ENCODE measurements at places on chromosomes 7 and 10.

DNA sequence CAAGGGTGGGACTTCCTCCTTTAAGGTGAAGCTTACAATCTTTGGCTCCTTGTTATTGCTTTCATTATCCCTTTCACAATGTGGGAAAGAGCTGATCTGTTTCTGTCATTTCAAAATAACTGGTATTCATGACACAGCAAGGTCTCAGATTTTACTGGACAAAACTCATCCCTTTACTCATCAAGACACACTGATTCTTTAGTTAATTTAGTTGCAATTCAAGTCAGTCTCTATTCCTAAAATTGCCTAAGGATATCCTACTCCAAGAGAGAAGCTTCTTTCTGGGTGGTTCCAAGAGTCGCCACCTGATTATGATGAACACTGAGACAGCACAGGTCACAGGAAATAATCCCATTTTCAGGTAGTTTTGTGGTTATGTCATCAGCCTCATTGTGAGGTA lies 5.8 kb upstream of the PNLIPRP3 start:
- DNase-seq, result no peak

- DNase-seq, result no peak
These were observed 1272.8 kb downstream of the TYW1 start for GRCh38 chr7:68269405-68269804.

DNA sequence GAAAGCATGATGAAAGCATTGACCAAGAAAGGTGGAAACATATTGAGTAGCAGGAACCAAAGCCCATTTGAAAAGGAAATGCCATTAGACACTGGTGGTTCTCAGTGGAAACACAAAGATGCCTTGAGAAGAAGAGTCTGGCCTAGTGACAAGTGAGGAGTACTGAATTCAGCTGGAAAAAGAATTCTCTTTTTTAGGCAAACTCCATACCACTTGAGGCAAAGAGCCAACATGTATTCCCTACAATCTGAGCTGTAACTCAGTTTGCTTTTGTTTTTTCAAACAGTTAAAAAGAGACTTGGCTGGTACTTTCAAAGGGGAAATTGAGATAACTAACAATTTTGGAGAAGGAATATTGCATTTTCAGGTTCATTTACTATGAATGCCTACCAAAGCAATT lies 624.0 kb downstream of the NRG3 start:
- no peak for DNase-seq

DNA sequence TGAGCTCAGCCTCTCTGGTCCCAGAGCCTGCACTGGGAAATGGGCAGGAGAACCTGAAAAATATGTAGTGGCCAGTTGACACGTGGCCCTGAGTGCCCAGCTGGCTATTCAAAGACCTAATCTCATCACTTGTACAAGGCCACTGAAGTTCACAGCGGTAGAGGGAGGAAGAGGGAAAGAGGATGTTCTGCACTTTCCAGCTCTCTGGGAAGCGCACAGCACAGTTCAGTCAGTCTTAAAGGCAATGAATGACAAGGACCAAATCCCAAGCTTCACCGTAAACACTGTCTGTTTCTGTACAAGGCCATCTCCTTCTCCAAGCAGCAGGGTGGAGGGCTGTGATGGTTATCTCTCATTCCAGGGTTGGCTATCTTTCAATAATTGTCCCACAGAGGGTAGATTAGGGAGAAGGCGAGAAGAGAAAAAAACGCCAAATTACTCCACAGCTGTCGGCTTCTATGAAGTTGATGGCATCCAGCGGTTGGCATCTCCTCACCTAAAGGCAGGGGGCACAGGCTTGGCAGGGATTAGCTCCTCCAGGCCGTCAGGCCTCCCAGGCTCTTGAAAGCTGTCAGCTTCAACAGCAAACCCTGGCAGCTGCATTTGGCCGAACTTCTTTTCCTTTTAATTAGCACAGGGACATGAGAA lies 10.6 kb downstream of the SFMBT2 start:
- no peak for DNase-seq

- no peak for DNase-seq
These were observed 78.8 kb downstream of the SGMS1 start for GRCh38 chr10:50544857-50545429.

DNA sequence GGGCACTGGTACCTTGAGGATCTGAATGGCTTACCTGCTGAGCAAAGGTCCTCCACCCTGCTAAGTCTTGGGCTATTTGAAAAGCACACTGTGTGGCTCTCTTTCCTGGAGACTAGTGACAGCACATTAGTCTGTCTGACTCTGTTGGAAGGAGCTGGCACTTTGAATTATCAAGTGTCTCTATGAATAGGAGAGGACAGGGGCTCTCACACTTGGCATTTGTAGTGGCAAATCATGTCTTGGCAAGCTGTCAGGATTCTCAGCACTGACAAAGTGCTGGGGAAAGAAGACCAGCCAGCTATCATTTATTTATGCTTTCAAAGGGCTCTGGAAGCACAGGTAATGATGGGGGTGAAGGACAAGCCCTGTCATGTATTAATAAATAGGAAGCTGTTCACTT lies 62.8 kb downstream of the MTPN start:
- no peak for DNase-seq

DNA sequence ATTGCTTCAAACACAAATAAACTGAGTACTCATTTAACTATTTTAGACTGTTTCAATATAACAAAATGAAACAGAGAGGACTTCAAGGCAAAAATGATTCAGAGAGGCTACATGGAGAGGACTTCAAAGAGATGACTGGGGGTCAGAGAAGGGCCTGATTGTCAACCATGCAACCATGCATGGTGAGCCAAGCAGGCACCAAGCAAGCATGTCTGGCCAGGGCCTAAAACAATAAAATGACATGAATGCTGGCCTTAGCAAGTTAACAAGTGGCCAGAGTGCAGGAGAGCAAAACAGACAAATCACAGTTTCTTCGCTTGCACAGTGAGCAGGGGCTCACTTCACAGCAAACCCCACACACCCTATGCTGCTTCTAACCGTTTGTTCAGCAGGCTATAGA lies 356.5 kb upstream of the MTPN start:
- DNase-seq, result no peak

DNA sequence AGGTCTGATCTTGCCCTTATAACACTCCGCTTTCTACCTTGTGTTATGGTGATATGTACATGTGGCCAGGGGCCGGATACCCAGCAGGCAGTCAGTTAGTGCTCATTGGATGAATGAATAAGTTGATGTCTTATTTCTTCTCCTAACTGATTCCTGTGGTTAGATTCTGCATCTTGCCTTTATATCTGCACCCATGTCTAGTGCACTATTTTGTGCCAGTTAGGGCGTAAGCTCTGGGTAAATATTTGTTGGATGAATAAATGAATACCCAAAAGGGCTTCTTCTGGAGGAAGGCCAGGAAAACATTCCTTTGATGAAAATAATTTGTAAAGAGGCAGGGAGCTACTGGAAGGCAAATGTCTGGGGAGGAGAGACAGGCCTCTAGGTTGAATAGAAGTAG lies 148.2 kb downstream of the CHN2 start:
- DNase-seq, result no peak

- no peak for DNase-seq
These were observed 31.2 kb downstream of the SEC61A2 start for GRCh38 chr10:12160664-12161063.

- no peak for DNase-seq
These were observed 4.0 kb downstream of the MORN4 start for GRCh38 chr10:97629289-97629688.

- DNase-seq, result no peak
These were observed 19.4 kb downstream of the MCM10 start for GRCh38 chr10:13180788-13181187.

GRCh38 chr10:96188916-96189315 lies 58.8 kb downstream of the ZNF518A start:
- DNase-seq, result no peak

DNA sequence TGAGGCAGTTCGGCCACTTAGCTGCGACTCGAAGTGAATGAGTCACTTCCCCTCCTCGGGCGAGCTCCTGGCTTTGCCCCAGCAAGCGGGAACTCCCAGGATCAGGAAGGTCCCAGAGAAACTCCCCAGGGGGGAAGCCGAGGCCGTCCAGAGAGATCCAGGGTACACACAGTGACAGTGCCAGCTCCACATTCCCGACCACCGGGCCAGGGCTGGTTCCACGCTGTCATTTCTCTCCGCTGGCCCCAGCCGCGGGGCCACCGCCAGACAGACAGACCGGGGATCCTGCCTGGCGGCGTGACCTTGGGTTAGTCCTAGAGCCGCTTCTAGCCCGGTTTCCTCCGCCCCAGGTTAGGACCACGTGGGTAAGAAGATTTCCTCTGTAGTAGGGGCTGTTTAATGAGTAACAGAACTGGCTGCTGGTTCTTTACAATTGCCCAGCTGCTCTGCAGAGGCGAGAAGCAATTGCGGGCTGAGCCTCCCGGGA lies 463 bp upstream of the UPP1 start:
- no peak for DNase-seq

DNA sequence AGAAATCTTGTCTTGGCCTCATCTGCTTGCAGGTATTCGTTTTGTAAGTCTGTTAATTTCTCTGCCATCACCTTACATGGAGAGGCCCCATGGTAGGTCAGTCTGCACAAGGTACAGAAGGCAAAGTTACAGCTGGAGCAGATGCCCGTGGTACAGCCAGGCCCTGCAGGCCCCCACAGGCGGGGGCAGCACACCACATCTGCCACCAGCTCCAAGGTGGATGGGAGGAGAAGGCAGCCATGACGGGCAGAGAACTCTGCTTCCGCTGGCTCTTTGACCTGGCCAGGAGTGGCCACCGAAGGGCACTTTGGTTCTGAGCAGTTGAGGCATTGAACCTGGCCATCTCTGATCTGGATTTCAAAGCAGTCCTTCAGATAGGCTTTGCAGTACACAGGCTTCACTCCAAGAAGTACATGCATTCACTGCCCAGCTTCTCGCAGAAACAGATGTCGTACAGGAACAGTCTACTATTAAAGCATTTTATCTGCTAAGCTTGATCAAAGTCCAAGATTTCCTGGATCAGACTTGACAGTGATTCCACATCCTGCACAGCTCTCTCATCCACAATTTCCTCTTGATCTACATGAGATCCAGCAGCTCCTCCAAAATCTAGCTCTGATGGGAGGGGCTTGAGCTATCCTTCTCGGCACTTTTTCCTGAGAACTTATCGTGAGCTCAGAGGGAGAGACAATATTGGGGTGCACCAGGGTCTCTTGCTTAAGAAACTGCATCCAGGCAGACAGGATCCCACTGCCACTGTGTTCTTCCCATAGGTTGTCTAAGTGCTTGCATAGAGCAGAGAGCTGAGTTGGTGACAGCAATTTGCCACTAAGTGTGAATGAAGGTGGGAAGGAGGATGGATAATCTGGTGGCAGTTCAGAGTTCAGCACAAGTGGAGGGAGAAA lies 120.7 kb downstream of the TRRAP start:
- DNase-seq, result no peak

DNA sequence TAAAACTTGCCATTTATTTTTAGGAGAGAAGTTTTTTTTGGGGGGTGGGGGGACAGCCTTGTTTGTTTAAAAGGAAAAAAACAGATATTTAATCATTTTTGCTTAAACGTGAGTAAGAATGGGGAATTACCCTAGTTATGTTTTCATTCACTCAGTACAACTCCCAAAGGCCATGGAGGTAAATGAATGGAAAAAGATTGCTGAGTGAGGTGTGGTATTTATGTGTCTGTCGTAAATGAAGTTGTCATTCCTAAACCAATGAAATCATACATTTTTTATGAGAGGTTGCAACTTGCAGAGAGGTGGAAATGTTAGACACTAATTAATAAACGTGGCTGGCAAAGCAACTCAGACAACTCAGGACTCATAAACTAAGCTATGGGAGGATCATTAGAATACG lies 218.1 kb downstream of the CELF2 start:
- DNase-seq, result no peak

- no peak for DNase-seq
These were observed 1.2 kb downstream of the PDZD7 start for GRCh38 chr10:101029520-101030295.

DNA sequence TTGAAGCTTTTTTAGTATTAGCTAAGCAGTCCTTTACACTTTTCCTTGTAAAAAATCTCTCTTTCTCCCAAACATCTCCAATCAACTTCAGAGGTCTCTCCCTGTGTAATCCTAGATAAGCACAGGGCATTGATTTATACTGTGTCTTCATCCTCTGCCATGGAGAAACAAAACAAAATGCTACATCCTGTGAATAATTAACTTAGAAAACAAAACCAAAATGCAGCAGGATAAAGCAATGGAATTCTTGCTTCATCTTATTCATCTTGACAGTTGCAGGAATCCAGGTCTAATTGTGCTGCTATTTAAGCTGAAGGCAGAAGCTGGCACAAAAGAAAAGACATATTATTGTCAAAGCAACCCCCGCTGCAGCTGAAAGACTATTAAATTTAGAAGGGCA lies 641.5 kb upstream of the SORCS1 start:
- no peak for DNase-seq

- DNase-seq, result no peak
These were observed 7.0 kb upstream of the SPACDR start for GRCh38 chr7:100471021-100471420.

DNA sequence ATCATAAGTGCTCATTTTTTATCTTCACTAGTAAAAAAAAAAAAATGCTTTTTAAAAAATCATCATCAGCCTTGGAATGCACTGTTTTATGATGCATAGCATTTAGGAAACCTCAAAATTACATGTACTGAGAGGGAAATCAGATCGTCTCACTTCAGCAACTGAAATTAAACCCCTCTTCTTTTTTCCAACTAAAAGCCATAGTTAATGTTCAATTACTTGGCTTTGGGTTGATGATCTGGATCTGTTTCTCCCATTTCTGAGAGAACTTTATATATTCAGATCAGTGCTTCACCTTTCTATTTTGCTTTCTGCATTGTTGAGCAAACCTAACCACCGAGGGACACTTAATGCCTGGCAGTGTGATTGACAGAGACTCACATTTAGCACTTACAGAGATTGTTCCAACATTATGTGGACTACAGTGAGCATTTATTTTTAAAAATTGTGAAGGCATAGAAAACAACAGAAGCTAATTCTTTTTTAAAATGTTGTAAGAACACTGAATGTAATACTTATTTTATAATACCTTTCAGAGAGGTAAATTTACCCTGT lies 678.4 kb downstream of the PHTF2 start:
- no peak for DNase-seq

Data from activated T-helper 1 cell treated with anti-CD3 and anti-CD28 coated beads, Interleukin-2, amount 50 U/mL, for 16 hours (primary cell).